Naive B cell (primary cell): ENCODE measurements at places on chromosomes 6 and 20. TPM values are rescaled to one million over a fixed set of nuclear protein-coding genes. Genes with fewer than 3 reads are reported as not detected.

RRAGD gene
- polyA plus RNA-seq, result 0.58 TPM

DNPH1 gene
- 101 TPM for polyA plus RNA-seq

GRCh38 chr20:63265891-63266515 is 6.6 kb upstream of the ARFGAP1 start:
- no peaks in the 10 kb centered on the region for H3K36me3 ChIP-seq
- peaks cover 60% of the 10 kb centered on the region for H3K27me3 ChIP-seq
- no peak overlapping the region for H3K27ac ChIP-seq
- H3K4me3 ChIP-seq, result no peak overlapping the region

- H3K36me3 ChIP-seq, result no peaks in the 10 kb centered on the region
- DNase-seq, result no peak
- peaks cover 28% of the 10 kb centered on the region for H3K27me3 ChIP-seq
- no peak overlapping the region for H3K4me3 ChIP-seq
- H3K27ac ChIP-seq, result no peak overlapping the region
Observed at GRCh38 chr6:4732691-4733315, 43.4 kb upstream of the CDYL start.

- H3K4me1 ChIP-seq, result no peaks in the 10 kb centered on the region
- H3K27ac ChIP-seq, result no peak overlapping the region
- no peaks in the 10 kb centered on the region for H3K36me3 ChIP-seq
Observed at GRCh38 chr20:22446613-22447446, 137.5 kb downstream of the FOXA2 start.

BPI gene
- not detected for polyA plus RNA-seq

OPRL1 gene
- polyA plus RNA-seq, result 2.0 TPM

SNAI1 gene
- polyA plus RNA-seq, result 0.73 TPM

MGME1 gene
- polyA plus RNA-seq, result 38.4 TPM

DYNLT2 gene
- polyA plus RNA-seq, result 0.98 TPM

DNA sequence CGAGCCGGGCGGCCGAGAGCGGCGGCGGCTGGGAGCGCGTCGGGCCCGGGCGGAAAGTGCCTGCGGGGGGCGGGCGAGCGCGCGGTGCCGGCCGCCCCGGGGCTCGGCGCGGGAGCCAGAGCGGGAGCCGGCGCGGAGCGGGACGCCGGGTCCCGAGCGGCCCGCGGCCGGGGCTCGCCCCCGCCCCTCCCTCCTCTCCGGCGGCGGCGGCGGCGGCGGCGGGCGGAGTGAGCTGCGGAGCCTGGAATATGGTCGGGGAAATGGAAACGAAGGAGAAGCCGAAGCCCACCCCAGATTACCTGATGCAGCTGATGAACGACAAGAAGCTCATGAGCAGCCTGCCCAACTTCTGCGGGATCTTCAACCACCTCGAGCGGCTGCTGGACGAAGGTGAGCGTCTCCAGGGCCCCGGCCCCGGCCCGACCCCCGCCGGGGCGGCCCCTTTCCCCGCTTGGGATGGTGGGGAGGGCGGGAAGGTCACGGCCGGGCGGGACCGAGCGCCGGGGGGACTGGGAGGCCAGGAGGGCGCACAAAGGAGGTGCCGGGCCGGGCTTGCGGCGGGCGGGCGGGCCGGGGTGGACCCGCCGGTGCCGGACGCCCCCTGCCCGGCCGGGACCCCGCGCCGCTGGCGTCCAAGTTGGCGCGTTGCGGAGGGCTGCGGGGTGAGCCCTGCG is 565 bp downstream of the QKI start:
- no peaks in the 10 kb centered on the region for H3K36me3 ChIP-seq
- peak overlapping the region; percentile 85 for H3K27ac ChIP-seq
- H3K4me3 ChIP-seq, result peak overlapping the region; percentile 82
- peaks cover 43% of the 10 kb centered on the region for H3K4me1 ChIP-seq

DDO gene
- polyA plus RNA-seq, result not detected

- peaks cover 20% of the 10 kb centered on the region for H3K36me3 ChIP-seq
- H3K27ac ChIP-seq, result no peak overlapping the region
- peaks cover 13% of the 10 kb centered on the region for H3K4me1 ChIP-seq
Observed at GRCh38 chr6:158764183-158764849, 54.9 kb downstream of the EZR start.

DNA sequence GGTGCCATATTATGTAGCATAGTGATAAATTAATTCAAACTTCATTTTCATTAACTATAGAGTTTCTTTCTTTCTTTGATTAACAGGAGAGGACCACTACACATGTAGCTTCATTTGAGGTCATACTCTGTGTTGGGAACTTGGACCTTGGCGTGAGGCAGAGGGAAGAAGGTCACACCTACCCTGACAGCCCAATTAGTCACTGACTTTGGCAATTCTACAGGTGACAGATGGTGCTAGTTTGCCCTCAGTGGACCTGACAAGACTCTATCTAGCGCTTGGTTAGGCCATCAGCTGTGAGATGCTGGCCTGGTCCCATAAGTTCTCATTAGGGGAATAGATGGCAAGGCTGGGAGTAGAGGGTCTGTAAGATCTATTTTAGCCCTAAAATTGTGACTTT is 14.2 kb downstream of the SLX4IP start:
- no peak overlapping the region for H3K27ac ChIP-seq
- no peaks in the 10 kb centered on the region for H3K27me3 ChIP-seq
- H3K4me1 ChIP-seq, result peaks cover 31% of the 10 kb centered on the region
- no peaks in the 10 kb centered on the region for H3K36me3 ChIP-seq
- DNase-seq, result no peak

GRCh38 chr6:155426408-155426945 is 29.2 kb downstream of the NOX3 start:
- H3K27ac ChIP-seq, result no peak overlapping the region
- no peak for DNase-seq
- H3K4me3 ChIP-seq, result no peak overlapping the region
- H3K36me3 ChIP-seq, result no peaks in the 10 kb centered on the region
- H3K4me1 ChIP-seq, result peaks cover 7% of the 10 kb centered on the region

RNF146 gene
- polyA plus RNA-seq, result 27.6 TPM

DNA sequence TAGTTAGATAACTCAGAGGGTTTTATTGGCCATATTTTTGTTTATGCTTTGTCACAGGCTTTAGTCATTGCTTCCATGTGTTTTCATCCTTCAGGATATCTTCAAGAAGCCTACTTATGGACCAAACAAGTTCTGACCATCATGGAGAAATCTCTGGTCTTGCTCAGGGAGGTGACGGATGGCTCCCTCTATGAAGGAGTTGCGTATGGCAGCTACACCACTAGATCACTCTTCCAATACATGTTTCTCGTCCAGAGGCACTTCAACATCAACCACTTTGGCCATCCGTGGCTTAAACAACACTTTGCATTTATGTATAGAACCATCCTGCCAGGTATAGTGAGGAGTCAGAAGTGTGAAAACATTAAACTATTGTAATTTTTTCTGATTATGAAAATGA is 30.3 kb upstream of the CALHM6 start:
- no peak overlapping the region for H3K27ac ChIP-seq
- H3K27me3 ChIP-seq, result no peaks in the 10 kb centered on the region
- no peaks in the 10 kb centered on the region for H3K4me1 ChIP-seq

- H3K4me3 ChIP-seq, result peak overlapping the region; percentile 97
- no peaks in the 10 kb centered on the region for H3K27me3 ChIP-seq
Observed at GRCh38 chr6:106975738-106976064, 1.2 kb upstream of the CD24 start.

DNA sequence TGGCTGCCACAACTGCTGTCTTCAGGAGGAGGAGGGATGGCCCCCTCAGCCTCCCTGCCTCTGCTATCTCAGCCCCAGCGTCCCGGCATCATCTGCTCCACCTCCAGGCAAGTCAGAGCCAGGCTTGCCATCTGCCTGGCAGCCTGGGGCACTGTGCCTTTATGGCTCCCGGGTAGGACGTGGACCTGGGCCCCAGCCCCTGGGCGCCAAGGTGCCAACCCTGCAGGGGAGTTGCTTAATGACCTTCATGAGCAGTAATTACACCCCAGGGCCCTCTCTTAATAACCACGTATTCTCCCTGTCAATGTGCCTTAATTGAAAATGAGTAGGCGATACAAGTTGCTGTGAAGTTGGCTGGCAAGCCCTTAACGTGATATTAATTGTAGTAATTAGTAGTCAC is 122.1 kb upstream of the MLN start:
- no peak for DNase-seq
- no peaks in the 10 kb centered on the region for H3K36me3 ChIP-seq
- peaks cover 6% of the 10 kb centered on the region for H3K4me1 ChIP-seq

- H3K36me3 ChIP-seq, result no peaks in the 10 kb centered on the region
- H3K27me3 ChIP-seq, result peaks cover 4% of the 10 kb centered on the region
- DNase-seq, result no peak
- no peak overlapping the region for H3K4me3 ChIP-seq
- H3K27ac ChIP-seq, result no peak overlapping the region
Observed at GRCh38 chr6:44630125-44631028, 242.9 kb downstream of the CDC5L start.

- no peaks in the 10 kb centered on the region for H3K36me3 ChIP-seq
- H3K4me1 ChIP-seq, result no peaks in the 10 kb centered on the region
- no peak for DNase-seq
- H3K27me3 ChIP-seq, result peaks cover 43% of the 10 kb centered on the region
Observed at GRCh38 chr20:20829681-20830080, 117.2 kb upstream of the RALGAPA2 start.

DNA sequence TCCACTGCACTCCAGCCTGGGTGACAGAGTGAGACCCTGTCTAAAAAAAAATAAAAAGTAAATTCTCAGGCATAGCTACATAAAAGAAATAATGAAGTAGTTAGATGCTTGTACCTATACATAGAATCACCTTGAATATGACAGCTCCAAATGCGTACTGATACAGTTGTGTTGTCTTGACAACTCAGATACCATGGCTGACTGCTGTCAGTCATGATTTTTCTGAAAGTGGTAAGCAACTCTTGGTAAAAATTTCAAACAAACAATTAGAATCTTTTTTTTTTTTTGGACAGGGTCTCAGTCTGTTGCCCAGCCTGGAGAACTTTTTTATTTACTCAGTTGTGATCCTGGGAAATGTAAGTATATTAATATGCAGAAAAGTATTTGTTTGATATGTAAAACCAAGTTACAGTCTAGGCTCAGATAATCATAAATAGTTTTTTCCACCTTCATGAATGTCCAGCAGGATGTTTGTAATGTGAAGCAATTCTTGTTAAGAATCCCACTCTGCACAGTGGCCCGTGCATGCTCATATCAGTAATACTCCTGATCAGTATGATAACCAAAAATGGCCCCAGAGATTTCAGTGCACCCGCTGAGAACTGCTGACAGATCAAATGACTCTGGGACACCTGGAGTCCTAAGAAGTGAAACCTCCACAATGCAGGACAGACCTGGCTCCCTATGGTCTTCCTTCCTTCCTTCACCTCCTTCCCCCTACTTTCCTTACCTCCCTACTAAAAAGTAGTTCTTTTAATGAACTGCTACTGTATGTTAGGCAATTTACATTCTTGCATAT is 14.0 kb upstream of the MAPK13 start:
- H3K4me3 ChIP-seq, result peak overlapping the region; percentile 43
- H3K27ac ChIP-seq, result peak overlapping the region; percentile 39
- no peaks in the 10 kb centered on the region for H3K36me3 ChIP-seq
- peaks cover 85% of the 10 kb centered on the region for H3K4me1 ChIP-seq
- H3K27me3 ChIP-seq, result no peaks in the 10 kb centered on the region
- DNase-seq, result no peak

E2F1 gene
- 0.16 TPM for polyA plus RNA-seq

GRCh38 chr20:45823949-45824835 is 2.9 kb downstream of the TNNC2 start:
- peaks cover 22% of the 10 kb centered on the region for H3K27me3 ChIP-seq
- DNase-seq, result peak; percentile 56
- H3K4me3 ChIP-seq, result peak overlapping the region; percentile 93
- H3K4me1 ChIP-seq, result peaks cover 31% of the 10 kb centered on the region

TFAP2D gene
- not detected for polyA plus RNA-seq

DNA sequence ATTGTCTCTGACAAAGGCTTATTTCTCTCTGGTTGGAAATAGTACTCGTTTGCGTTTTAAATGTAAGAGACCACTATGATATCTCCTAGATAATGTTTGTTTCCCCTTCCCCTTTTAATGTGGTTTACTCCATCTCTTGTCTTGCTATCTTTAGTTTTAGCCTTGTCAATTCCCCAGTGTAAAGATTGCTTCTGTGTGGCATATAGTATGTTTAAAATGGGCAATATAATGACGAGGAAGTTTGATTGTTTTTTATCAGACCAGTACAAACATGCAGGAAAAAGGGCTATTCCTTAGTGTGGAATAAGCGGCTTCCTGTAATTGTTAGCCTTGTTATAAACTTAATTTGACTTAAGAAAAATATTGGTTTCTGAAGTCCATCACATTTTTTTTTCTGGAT is 3.1 kb downstream of the QKI start:
- H3K27me3 ChIP-seq, result no peaks in the 10 kb centered on the region
- H3K4me3 ChIP-seq, result peak overlapping the region; percentile 91
- DNase-seq, result no peak
- H3K27ac ChIP-seq, result no peak overlapping the region
- H3K36me3 ChIP-seq, result no peaks in the 10 kb centered on the region

DNA sequence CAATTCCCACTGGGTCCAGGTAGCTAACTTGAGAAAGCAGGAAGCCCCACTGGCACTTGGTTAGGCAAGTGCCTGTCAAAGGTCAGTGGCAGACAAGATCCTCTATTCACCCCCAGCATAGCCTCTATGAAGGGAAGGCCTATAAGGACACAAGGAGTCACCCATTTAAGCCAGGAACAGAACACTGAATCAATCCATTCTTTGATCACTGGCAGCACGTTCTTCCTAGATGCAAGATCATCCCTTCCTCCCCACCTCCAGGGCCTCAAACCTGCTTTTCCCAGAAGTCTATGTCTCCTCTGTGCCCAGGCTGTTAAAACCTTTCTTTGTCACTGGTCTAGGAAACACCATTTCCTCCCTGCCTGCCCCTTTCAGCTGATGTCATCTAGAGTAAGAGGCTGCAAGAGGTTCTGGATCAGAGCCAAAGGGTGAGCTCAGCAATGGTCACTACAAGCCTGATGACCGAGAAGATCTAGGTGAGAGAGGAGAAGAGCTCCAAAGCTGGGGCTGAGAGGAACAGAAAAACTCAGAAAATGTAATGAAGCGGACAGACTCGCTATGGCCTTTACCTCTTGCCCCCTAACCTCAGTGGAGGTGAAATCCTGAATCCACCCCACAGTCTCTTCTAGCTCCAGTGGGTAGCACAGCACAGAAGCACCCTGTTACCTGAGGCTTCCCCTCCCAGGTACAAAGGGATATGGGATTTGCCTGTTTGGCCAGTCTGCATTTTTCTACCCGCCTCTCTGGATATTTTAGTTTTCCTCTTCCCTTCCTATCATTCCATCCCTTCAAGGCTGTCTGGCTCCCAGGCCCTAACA is 1.8 kb downstream of the GTPBP2 start:
- peak overlapping the region; percentile 98 for H3K4me3 ChIP-seq
- peaks cover 49% of the 10 kb centered on the region for H3K4me1 ChIP-seq
- no peak overlapping the region for H3K27ac ChIP-seq
- DNase-seq, result no peak
- no peaks in the 10 kb centered on the region for H3K27me3 ChIP-seq

GRCh38 chr6:72175916-72176315 is 289.6 kb downstream of the RIMS1 start:
- H3K27ac ChIP-seq, result no peak overlapping the region
- DNase-seq, result no peak
- no peaks in the 10 kb centered on the region for H3K36me3 ChIP-seq
- no peak overlapping the region for H3K4me3 ChIP-seq
- H3K4me1 ChIP-seq, result no peaks in the 10 kb centered on the region

WFDC10B gene
- not detected for polyA plus RNA-seq
